HFF-Myc (cell line): ENCODE measurements at places on chromosomes 6 and 20.

DNA sequence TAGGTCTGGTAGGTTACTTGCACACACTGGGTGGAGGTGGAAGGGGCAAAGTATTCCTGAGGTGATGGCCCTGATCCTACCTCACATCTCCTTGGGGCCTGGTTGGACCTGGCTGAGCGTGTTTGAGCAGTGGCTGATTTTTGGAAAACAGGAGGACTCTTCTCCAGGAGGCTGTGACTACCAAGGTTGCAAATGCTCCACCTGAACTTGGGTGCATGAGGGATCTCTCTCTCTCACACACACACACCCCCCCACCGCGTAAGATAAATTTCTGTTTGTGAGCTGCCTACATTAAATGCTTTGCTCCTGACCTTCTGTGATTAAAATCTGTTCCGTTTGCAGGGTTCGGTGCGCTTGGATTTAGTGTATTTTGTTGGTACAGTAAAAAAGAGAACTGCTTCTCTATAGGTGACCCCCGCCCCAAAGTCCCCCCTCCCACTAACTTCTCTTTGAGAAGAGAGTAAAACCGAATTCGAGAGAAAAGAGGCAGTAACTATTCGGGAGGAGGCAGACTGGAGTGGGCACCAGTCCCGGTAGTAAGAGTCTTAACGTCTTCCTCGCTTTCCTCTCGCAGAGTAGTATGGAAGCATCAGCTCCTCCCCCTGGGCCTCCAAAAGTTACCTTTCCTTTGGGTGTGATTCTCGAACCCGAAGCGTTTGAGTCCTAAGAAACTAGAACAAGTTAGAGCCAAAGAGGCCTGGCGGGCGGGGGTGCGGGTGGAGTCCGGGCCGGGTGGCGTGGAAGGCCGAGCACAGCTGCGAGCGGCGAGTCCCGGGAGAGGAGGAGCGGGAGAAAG is 585 bp upstream of the DSE start:
- DNase-seq = no peak

DNA sequence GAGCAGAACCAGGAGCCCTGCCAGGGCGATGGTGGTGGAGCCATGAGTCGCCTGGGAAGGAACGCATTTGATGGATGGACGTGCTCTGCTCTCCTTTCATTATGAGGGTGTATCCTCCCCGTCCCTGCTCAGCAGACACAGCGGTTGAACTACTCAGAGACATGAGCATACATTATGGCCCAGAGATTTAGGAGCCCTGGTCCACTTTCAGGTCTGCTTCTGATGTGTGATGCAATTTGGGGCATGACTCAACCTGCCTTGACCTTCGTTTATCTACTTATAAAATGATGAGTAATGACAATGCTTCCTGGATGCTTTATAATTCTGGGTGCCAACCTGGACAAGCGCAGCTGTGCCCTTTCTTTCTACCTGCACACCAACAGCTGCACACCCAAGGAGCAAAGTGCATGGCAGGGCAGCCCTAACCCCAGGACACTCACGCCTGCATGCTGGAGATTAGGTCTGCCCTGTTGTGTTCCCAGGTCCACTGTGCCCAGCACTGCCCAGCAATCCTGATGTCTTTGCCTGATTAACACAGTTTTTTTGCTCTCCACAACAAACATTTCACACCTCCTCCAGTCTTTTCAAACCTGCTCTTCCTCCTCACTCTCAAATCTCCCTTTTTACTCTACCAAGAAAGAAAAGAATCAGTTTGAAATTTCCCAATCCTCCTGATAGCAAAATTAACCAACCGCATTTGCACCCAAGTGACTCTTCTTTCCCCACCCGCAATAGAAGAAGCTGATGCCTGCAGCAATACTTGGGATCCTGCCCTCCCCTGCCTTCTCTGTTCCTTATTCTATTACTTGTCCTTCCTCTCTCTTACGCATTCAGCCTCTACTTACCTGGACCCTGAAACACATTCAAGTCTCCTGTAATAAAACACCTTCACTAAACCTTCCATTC is 81.2 kb downstream of the EZR start:
- no peak for DNase-seq

DNA sequence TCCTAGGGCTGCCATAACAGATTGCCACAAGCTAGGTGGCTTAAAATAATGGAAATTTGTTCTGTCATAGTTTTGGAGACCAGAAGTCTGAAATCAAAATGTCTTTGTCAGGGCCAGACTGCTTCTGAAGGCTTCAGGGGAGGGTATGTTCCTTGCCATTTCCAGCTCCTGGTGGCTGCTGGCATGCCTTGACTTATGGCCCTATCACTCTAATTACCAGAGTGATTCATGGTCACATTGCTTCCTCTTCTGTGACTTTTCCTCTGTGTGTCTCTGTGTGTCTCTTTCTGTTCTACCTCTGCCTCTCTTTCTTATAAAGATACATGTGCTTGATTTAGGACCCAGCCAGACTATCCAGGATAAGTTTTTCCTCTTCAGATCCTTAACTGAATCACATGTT is 635.2 kb upstream of the IMPG1 start:
- no peak for DNase-seq

GRCh38 chr6:25314509-25315175 is 35.5 kb downstream of the CARMIL1 start:
- DNase-seq = no peak

GRCh38 chr6:139597771-139598755 is 223.6 kb upstream of the CITED2 start:
- DNase-seq = peak; percentile 88

GRCh38 chr6:150032598-150032997 is 7.3 kb upstream of the RAET1L start:
- DNase-seq = no peak

DNA sequence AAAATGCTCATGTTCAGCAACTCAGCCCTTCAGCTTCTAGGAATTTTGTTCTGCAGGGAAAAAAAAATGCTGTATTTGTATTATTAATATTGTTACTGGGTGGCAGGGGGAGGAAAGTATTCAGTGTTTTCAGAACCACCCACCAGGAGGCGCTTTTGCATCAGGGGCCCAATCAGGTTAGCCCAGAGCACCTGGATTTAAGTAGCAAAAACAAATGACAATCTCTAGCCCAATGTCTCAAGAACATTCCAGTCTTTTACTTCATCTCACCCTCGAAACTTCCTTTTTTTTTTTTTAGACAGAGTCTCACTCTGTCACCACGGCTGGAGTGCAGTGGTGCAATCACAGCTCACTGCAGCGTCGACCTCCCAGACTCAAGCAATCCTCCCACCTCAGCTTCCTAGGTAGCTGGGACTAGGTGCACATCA is 635 bp upstream of the C20orf203 start:
- no peak for DNase-seq

DNA sequence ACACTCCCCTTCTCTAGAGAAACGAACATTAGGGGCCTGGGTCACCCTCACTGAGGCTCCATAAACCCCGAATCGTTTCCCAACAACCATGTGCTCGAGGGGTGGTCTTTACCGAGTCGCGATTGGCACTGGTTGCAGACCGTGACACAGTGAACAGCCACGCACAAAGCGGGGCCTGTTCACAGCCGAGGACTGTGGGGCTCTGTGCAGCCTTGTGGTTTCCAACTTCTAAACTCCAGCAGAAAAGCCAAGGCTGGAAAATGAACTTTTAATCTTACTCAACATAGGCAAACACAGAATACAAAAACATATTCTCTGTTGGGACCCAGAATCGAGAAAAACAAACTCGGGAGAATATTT is 19.0 kb downstream of the RRBP1 start:
- DNase-seq = no peak

DNA sequence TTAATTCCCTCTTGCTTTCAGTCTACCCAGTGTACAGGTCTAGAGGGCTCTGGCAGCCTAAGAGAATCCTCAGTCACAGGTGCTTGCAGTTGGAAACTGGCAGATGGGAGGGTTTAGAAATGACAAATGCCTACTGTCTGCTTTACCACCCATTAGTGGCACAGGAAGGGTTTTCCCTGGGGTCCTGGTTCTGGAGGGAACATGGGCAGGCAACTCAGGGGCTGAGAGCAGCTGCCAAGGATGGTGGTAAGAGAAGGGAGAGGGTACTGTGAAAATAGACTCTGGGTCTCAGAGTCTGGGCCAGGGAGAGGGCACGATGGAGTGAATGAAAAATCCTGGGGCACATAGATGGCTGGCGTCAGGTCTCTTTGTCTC is 103.5 kb downstream of the TCP11 start:
- DNase-seq = no peak

DNA sequence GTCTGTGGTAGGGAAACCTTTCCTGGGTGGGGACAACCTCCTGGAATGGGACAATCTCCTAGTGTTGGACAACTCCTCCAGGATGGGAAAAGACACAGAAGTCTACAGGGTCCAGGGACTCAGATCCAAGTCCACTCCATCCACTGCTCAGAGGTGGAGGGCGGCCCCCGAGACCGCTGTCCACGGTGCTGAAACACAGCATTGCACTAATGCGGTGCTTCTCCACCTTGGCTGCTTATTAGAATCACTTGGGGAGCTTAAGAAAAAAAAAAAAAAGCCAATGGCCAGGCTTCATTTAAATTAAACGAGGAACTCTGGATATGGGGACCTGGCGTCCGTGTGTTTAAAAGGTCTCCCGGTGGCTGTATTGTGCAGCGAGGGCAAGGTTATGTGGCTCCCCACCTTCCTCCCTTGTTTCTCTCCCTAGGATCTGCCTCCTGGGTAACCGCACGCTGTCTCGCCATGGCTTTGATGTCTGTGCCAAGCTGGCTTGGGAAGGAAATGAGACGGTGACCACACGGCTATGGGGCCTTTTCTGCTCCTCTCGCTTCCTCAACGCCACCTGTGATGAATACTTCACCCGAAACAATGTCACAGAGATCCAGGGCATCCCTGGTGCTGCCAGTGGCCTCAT is 12.0 kb downstream of the SLC12A5 start:
- no peak for DNase-seq

GRCh38 chr6:100464162-100464851 is 414 bp downstream of the SIM1 start:
- no peak for DNase-seq

DNA sequence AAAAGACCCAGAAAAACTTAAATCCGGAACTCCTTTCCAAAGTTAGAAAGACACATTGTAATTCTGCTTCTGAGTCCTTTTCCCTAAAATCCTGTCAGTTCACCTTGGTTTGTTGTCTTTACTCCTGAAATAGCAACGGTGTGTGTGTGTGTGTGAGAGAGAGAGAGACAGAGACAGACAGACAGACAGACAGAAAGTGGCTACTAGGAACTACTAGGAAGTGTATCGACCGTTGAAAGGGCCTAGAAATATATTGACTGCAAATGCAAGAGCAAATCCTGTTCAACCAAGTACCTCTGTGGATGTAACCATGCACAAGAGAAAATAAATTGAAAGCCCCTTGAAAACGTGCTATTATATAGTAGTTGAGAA is 100.0 kb upstream of the MLIP start:
- DNase-seq = no peak
